ENCODE measurements at places on chromosomes 5 and 9.
A peak's percentile ranks its signal among the peaks of the same experiment; 100 is the strongest.

GRCh38 chr5:55039843-55040242 lies 15.8 kb downstream of the GZMK start:
- no peak for DNase-seq

DNA sequence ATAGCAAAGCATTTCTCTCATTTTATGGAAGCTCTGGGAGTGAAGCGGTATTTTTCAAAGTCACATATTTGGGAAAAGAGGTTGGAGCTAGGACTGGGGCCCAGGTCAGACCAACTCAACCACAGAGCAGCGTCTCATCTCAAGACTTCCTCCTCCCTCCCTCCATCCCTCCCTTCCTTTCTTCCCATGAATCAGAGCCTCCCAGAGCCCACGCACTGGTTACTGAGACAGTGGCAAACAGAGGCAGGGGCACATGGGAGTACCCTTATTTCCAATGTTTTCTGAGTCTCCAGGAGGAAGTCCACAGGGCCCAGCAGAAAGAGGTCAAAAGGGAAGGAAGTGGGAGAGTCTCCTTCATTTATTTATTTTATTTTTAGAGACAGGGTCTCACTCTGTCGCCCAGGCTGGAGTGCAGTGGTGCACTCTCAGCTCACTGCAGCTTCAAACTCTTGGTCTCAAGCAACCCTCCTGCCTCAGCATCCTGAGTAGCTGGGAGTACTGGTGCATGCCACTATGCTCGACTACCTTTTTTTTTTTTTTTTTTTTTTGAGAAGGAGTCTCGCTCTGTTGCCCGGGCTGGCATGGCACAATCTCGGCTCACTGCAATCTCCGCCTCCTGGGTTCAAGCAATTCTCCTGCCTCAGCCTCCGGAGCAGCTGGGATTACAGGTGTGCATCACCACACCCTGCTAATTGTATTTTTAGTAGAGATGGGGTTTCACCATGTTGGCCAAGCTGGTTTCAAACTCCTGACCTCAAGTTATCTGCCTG lies 52.5 kb upstream of the CDKN2AIPNL start:
- no peak for DNase-seq

DNA sequence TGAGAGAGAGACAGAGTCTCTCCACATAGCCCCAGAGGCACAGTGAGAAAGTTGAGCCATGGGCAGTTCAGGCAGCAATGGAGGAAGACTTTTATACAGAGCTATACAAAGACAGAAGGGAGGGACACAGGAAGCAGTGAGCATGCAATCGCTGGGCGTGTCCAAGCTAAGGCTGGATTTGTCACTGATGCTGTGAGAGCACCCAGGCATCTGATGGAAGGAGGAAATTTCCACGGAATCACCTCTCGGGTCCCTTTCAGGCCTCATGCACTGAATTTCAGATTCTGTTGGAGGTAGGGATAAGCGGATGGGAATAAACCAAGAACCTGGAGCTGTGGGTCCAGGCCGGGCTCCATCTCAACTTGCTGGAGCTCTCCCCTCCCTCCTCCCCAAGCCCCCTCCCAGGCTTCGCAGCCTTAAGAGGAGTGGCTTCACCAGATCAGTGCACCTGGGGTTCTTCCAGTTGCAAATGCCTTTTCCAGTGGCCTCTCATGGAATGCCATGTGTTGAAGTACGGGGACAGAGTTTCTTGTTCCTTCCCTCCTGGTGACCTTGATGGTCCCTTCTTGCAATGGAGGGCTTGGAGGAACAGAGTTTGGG lies 114.8 kb upstream of the ALDH1B1 start:
- DNase-seq = no peak

- DNase-seq = no peak
These were observed 72.2 kb upstream of the EPB41L4A start for GRCh38 chr5:112491257-112491656.

DNA sequence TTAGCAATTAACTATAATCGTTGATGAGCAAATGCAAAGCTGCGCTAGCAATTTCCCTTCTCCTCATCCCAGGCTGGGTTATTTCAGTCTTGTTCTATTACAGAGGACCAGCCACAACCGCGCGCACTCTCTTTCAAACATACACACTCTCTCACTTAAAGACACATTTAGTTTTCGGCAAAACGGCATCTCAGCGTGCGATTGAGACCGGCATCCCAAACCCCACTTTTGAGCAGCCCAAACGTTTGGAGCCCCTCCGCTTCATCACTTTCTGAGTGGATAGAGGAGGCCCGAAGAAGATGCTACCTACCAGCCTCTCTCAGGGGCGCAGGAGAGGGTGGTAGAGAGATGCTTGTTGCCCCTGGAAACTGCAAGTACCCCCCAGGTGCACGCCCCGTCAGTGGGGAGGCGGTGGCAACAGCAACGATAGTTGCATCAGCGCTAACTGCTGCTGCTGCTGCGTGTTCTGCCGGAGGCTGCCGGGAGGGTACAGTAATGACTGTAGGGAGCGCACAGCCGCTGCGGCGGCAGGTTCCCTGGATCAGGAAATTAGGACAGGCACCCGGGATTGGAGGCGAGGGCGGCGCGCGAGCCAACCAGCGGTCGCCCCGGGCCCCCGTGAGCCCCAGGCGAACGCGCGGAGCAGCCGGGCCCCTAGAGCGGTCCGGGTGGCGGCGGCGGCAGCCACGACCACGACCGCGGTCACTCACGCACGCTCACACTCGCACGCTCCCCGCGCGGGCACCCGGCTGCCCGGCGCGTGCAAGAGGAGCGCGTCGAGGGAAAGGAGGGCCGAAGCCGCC lies 467 bp upstream of the VLDLR start:
- DNase-seq = peak; percentile 41

DNA sequence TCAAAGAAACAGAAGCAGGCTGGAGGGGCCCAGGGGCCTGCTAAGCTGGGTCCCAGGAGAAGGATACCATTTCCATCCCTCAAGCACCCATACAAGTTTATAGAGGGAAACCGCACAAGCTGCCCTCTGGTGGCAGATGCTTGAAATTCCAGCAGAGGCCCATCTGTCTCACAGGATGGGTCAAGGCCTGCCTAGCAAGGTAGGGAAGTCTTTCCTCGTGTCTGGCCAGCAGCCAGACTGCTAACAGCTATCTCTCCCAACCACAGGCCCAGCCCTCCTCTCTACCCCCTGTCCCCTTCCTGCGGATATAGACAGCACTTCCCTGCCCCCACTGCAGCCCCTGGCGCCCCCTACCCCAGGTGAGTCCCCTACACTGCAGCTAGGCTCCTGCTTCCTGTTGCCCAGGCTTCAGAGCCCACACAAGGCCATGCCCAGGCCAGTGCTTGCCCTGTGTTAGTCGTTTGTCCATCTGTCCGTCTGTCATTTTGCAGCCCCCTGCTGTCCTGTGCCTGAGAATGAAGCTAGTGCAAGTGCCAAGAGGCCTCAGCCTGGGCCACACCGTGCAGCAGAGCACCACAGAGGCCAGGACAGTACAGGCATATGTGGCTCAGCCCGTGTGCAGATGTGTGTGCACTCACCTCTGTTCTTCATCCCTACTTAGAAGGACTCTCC lies 26.2 kb downstream of the TCF7 start:
- DNase-seq = peak; percentile 8

DNA sequence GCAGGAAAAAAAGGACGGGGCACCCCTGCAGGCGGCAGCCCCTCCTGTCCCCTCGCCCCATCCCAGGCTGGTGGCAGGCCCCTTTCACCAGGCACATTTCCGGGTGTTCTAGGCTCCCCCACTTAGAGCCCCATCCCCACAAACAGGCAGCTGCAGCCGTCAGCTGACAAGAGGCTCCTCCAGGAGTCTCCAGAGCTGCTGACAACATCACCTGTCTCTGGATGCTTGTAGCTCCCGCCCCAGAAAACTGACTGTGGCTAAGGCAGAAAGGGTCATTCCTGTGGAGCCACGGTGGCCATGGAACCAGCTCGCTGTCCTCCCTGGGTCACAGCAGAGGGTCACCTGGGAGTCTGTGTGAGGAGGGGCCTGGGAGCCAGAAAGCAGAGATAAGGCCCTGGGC lies 50.9 kb downstream of the HMCN2 start:
- no peak for DNase-seq

DNA sequence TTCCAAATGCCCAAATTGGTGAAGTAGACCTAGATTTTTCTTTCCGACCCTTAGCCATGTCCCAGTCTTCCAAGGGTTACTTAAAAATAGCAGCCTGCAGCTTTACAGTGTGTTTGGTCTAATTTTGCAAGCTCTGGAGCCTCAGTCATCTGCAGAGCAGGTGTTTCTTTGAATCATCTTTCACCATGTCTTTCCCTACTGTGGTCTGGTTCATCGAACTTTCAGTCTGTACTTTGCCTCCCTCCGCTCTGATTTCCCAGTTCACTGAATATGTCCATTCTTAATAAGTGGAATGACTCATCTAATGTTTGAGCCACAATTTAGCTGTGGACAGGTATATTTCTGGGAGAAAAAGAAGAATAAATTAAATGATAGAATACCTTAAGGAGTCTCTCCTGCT lies 1060.7 kb downstream of the EFNA5 start:
- no peak for DNase-seq

DNA sequence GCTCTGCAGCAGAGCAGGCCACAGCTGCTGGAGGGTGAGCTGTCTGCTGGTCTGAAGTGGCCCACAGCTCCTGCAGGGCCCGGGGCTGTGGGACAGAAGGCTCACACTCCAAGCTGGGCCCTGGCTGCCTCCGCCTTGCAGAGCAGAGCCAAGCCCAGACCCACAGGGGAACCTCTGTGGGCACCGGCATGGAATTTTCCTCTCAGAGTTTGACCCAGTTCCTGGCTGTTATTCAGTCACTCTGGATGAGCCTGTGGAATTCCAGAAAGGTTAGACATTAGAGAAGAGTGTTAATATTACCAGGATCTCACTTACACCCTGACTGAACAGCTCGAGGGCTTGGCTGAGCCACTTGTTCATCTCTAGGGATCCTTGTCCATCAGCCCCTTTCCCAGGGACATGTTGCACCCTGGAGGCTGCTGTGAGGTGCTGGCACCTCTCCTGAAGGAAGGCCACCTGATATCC lies 17.5 kb downstream of the IL9 start:
- DNase-seq = no peak

- DNase-seq = no peak
These were observed 67.0 kb upstream of the SIMC1 start for GRCh38 chr5:176171171-176171760.

DNA sequence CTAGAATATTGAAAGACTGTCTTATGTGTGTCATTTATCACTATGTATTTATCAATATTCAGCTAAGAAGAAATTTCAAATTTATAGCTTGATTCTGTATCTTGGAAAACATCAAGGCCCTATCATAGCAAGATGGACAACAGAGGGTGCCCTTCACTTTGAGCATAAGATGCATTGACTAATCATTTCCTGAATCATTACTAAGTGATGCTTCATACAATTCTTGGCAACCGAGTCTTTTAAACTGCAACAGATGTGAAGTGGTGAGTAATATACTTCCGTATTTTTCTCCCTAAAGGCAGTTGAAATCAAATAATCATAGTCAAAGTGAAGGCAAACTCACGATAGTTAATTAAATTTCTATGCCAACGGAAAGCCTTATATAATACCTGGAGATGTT lies 318.6 kb upstream of the RGMB start:
- DNase-seq = no peak

DNA sequence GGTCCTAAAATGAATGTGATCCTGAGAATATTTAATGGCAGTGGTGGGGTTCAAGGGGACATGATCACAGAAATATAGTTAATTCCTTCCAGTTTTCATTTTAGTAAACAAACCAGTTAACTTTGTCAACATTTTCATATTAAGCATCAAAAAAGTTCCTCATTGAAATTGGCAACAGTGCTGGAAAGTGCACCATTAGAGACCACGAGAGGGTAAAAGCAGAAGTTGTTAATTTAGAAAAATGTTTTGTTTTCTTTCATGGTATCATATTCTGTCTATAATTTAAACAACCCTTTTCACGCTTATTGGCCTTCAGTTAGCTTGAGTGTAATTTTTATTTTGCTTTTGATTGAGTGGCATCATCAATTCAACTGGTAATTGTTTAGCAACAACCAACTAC lies 11.9 kb downstream of the GIN1 start:
- DNase-seq = no peak

GRCh38 chr9:134214766-134215419 lies 50.5 kb upstream of the RNU6ATAC start:
- DNase-seq = no peak

GRCh38 chr5:167918813-167919483 lies 372.5 kb upstream of the WWC1 start:
- DNase-seq = no peak

- no peak for DNase-seq
These were observed 1.0 kb downstream of the OR1B1 start for GRCh38 chr9:122656378-122656777.

DNA sequence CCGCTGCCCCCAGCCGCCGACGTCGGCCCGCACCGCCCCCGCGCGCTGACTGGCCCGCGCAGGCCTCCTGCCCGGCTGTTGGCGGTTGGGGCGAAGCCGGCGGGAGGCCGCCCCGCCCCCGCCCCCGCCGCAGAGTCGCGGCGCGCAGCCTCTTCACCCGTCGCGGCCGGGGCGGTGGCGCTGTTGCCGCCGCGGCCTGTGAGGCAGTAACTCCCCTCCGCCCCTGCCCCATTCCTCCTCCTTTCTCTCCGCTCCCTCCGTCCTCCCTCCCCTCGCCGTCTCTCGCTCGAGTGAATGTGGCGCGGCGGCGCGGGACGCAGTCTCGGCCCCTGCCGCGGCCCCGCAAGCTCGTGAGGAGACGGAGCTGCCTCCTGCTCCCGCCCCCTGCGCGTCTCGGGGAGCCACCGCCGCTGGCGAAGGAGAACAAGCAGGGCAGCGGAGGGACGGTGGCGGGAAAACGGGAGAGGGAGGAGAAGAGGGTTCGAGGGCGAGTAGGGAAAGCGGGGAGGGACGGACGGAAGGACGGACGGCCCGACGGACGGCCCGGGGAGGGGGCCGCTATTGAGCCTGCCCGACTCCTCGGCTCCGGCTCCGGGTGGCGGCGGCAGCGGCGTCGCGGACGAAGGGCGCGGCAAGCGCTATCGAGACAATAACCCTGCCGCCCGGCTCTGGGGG lies 637 bp upstream of the ERBIN start:
- peak; percentile 84 for DNase-seq

GRCh38 chr9:76609285-76610010 lies 150.5 kb downstream of the GCNT1 start:
- DNase-seq = no peak

DNA sequence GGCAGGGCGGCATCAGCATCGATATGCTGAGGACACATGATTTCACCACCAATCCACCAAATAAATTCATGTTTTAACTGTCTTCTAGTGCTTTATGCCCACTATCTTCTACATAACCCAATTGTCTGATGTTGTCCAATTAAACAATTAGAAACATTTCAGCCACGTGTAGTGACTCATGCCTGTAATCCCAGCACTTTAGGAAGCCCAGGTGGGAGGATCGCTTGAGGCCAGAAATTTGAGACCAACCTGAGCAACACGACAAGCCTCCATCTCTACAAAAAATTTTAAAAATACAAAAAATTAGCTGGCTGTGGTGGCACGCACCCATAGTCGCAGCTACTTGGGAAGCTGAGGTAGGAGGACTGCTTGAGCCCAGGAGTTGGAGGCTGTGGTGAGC lies 128.1 kb downstream of the MYO10 start:
- DNase-seq = no peak

GRCh38 chr9:86407022-86407421 lies 52.8 kb upstream of the TUT7 start:
- DNase-seq = no peak
